C1 segment of cervical spinal cord (tissue), 14 donors: ENCODE measurements at places on chromosomes 7 and 10.

GRCh38 chr7:44561962-44562621, 11.6 kb downstream of the DDX56 start:
- no peak for DNase-seq

GRCh38 chr7:135248546-135248945, 14.9 kb downstream of the STRA8 start:
- no peak for DNase-seq

- DNase-seq: no peak
These were observed 106.2 kb upstream of the INHBA start for GRCh38 chr7:41809116-41809515.

GRCh38 chr7:51128545-51129435, 187.8 kb downstream of the COBL start:
- DNase-seq: no peak

DNA sequence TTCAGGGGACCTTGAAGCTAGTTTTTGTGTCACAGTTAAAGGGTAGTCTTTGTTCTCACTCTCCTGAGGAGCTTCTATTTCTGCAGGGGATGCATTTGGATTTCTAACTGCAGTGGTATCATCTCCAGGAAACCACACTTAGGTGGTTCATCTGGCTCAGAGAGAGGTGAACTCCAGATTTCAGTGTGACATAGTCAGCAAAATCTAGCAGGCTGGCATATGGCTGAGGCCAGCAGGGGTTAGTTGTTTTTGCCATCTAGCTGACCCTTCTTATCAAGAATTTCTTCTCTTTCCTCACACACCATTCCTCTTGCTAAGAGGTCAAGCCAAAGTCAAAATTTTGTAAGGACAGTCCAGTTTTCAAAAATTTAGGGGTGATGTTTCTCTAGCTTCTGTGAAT, 248.2 kb downstream of the REEP3 start:
- no peak for DNase-seq

GRCh38 chr10:124142960-124143359, 49.6 kb upstream of the CHST15 start:
- no peak for DNase-seq

GRCh38 chr7:151381098-151381347, 28.8 kb downstream of the WDR86 start:
- no peak for DNase-seq

DNA sequence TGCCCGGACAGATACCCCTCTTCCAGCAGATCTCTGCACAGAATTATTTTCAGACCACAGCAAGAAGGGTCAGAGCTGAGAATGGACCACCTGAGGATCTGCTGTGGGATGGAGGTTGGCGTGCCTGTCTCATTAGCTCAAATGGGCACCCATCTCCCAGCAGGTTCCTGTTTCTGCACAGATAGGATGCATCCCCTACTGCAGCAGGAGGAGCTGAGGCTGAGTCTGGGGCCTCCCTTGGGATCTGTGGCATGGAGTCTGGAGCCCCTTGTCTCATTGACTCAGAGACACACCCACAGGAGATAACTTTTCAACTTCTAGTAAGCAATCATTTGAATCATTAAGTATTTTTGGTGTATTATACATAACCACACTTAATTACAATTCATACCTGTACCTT, 212.7 kb downstream of the ADK start:
- no peak for DNase-seq

- DNase-seq: no peak
These were observed 12.1 kb upstream of the MYL7 start for GRCh38 chr7:44152971-44153947.

DNA sequence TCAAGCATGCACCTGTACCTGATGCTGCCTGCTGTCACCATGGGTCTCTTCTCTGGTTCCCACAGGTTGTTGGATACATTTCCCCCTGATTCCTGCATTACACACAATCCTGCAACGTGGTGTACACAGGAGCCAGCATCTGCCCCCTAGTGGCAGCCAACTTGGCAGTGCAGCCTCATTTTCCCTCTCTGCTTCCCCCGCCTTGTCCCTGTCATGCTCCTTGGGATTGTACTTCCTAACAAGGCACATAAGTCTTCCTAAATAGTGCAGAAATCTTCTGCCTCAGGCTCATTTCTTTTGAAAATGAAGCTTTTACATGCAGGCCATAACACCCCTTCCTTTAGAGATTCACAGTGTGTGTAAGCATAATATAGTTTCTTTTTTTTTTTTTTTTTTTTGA, 387.5 kb downstream of the CCSER2 start:
- no peak for DNase-seq

DNA sequence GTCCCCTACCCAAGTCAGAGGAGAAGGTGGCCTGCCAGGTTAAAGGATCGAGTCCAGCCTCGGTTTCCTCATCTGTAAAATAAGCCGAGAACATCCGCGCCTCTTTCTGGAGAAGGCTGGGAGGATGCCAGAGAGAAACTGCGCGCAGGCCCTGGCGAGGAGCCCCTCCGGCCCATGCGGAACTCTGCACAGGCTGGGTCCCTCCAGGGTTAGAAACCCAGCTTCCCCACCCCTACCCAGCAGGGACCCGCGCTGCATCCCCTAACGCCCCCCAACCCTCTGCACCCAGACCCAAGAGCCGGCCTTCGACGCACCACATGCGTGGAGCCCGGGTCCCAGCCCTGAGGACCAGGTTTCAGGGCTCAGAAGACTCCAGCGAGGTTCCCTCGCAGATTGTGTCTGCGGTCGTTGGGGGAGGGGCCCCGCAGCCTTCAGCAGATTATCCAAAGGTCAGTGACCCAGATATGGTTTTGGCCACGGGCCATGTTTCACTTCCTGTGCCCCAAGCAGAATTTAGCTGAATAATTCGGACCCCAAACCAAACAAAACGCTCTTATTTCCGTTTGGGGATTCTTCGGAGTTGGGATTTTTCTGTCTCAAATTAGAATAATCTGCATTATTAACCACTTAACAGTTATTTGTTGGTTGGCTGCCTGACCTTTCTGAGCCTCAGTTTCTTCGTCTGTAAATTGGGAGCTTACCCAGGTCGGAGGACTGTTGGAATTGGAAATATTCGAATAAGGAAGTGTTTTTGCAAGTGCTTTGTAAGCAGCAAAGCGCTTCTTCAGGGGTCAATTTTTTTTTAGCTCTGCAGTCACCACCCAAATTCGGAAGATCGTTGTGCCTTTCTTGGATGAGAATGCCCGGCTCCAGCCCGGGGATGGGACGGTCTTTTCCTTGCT, 167.7 kb downstream of the UBE2H start:
- DNase-seq: no peak

DNA sequence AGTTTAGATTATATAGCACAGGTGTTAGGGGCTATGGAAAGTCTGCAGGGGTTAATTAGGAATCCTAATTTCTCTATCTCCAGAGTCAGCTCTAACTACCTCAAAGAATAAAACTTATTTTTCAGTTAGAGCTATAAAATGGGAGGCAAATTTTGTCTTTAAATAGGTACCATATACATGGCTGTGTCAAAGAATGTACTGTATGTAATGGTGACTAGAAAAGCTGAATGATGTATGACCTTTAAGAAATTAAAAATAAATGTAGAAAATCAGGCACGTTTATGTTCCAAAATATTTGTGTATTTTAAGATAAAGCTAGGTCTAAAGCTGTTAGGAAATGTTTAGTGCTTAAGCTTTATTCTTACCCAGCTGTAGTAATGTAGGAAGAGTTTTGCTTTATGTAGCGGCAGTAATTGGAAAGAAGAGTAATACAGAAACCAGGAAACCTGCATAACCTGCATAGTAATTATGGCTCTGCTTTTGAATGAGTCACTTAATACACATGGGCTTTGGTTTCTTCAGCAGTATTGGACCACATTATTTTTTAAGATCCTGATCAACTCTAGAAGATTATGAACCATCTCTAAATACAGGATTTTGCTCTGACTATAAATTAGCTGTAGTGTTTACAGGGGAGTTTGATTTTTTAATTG, 85.0 kb downstream of the KMT2E start:
- no peak for DNase-seq

- DNase-seq: no peak
These were observed 315.0 kb downstream of the IPMK start for GRCh38 chr10:57952741-57953140.

GRCh38 chr10:23877791-23878320, 331.1 kb upstream of the KIAA1217 start:
- no peak for DNase-seq

DNA sequence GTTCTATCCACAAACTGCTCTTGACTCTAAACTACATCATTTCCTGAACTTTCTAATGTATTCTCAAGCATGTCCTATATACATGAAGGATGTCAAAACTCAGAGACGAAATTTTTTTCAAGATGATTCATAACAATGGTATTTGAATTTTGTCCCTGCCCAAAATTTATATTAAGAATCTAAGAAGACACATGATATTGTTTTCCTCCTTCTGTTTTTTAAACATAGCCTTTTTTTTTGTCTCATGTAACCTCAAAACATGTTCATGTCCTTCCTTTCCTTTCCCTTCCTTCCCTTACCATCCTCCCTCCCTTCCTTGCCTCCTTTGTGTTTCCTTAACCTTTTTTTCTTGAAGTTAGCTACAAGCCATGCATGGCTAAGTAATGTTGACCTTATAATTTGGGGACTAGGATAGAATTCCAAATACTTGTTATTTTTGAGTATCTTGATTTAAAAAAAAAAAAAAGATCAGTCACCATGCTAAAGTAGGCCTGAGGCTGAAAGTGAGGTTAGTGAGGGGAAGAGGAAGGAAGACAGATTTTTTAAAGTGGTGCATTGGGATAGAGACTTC, 163.0 kb downstream of the SUGCT start:
- DNase-seq: no peak

DNA sequence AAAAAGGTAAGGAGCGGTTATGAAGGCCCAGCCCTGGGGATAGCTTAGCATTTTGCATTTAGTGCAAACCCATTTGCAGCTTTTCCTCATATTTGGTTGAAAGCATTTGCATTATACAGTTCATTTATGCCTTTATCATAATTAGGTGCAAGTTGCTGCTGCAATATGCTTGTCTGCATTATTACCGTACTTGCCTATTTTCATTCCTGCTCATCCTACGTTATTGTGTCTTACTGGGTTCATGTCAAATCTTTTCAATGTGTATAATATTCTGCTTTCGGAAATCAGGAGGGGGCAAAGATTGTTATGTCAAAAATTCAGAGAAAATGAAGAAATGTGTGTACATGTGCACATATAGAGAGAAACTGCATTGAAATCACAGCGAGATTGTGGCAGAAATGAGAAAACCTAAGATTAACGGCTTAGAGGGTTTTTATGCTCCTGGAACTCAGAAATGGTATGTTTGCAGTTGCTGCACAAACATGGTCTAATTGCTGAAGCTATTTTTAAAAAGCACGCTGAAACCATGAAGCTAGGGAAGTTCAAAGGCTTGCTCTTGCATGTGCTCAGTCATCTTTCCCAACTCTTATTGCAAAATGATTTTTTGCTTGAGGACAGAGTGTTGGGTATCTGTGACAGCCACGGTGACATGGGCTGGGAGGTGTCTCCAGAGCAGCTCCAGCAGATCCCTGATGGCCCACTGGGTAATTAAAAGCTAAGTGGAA, 613.2 kb downstream of the SDK1 start:
- DNase-seq: no peak

- no peak for DNase-seq
These were observed 58.0 kb upstream of the PRKAR2B start for GRCh38 chr7:106986450-106986977.

- DNase-seq: no peak
These were observed 1.6 kb upstream of the PIK3CG start for GRCh38 chr7:106863274-106863997.

- DNase-seq: no peak
These were observed 93.1 kb downstream of the CARD11 start for GRCh38 chr7:2950578-2950977.

DNA sequence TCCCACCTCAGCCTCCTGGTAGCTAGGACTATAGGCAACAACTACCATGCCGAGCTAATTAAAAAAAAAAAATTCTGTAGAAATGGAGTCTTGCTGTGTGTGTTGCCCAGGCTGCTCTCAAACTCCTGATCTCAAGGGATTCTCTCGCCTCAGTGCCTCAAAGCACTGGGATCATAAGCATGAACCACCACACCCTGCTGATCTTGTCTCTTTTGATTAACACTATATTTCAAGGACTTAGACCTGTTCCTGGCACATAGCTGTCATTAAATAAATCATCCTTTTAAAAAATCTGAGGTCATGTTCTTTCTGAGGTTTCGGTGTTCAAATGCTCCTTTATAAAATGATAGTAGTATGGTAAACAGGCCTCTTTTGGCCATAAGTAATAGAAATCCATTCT, 4.8 kb downstream of the PALS2 start:
- DNase-seq: no peak

- DNase-seq: no peak
These were observed 210.7 kb downstream of the ADK start for GRCh38 chr10:74361678-74362077.

GRCh38 chr10:6563075-6563474, 17.0 kb downstream of the PRKCQ start:
- DNase-seq: no peak

DNA sequence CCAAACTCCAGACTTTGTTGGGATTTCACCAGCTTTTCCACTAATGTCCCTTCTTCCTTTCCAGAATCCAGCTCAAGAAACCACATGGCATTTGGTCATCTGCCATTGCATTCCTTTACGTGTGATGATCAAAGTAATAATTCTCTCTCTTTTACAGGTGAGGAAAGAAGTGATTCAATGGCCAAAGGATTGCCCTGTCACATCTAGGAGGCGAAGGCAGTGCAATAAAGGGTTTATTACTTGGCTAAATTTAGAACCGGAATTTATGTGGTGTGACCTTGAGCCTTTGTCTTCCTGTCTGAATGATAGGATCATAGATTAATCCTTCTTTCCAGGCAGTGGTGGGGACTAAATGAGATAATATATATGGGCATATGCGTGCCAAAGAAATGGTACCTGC, 58.3 kb upstream of the COBL start:
- no peak for DNase-seq

DNA sequence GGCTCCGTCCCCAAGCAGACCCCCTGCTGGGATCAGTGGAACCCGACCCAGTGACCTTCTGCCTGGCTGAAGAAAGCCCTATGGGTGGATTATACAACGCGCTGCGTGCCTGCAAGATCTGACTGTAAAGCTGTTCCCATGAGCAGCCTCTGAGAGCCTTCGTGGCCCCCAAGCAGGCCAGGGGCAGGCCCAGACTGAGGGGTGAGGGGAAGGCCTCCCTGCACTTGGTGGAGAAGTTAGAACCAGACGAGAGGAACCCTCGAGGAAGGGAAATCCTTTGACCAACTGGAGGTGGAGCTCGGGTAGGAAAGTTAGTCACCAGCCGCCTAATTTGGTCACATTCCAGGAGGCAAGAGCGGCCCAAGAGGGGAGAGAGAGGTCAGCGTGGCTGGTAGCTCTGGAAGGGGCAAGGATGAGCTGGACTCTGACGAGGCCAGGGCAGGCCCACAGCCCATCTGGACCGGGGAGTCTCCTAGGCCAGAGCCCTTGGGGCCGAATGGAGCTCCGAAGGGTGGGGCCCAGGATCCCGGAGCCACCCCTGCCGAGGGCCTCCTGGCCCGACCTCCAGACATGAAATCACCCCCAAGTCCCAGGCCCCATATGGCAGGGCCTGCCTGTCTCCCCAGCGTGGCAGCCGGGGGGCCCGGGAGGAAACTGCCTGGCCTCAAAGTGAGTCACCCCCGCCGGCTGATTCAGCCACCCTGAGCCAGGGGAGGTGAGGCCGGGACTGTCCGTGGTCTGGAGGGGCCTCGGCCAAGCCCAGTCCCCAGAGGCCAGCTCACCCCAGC, 23.3 kb upstream of the PDGFA start:
- no peak for DNase-seq
